IMR-90 (cell line): ENCODE measurements at places on chromosomes 6 and 20.

GRCh38 chr20:43917380-43917779 lies 2.7 kb downstream of the TOX2 start:
- DNase-seq = no peak

- DNase-seq = no peak
Measured at GRCh38 chr20:46991880-46992639, 97.4 kb downstream of the EYA2 start.

GRCh38 chr6:43869079-43869710 lies 99.2 kb downstream of the VEGFA start:
- no peak for DNase-seq

DNA sequence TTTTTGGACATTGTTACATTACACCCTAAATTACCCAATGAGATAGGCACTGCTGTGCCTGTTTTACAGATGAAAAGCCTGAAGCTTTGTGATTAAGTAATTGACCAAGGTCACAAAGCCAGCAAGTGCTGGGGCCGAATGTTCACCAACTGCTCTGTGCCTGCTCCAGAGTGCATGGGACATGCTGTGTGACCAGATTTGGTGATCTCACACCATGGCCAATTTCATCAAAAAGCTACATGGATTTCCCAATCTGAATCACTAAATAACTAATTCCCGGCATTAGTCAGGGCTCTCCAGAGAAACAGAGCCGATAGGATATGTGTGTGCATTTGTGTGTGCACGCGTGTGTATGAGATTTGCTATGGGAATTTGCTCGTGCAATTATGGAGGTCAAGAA lies 228.3 kb upstream of the ECI2 start:
- DNase-seq = no peak

- no peak for DNase-seq
Measured at GRCh38 chr6:106056746-106057390, 29.3 kb upstream of the PRDM1 start.

DNA sequence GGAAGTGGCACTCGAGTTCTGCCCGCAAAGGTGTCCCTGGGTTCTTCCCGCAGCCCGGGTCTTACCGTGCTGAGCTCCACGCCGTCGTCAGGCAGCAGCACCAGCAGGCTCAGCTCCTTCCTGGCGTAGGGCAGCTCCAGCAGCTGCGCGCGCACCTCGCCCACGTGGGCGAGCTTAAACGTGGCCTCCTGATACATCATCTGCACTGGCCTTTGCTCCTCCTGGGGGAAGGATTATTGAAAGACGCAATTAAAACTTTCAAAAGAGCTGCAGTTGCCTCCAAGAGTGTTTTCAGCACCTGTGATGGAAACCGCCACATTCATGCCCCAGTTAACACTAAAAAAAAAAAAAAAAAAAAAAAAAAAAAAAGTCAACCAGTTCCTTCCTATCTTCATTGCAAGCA lies 11.3 kb downstream of the SERPINB9 start:
- DNase-seq = no peak

DNA sequence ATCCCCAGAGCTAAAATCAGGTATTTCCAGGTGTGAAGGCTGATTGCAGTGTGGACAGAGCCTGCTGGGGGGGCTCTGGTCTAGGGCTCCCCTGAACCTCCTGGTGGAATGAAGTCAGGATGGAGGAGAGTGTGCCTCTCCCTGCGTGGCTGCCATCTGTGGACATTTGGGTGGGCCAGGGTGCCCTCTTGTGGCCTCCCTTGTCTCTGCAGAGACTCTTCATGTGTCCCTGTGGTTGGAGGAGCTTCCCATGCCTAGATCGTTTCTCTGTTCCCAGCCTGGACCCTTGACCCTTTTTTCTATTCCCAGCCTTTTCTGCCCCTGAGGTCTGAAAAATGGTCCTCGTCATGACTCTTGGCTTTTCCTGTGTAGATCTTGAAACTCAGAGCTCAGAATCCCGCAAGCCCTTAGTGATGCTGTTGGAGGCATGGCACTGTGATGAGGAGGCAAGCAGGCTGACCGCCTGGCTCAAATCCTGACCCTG lies 9.9 kb upstream of the PSMF1 start:
- peak; percentile 23 for DNase-seq
